ENCODE measurements at places on chromosomes 6 and 20.

DNA sequence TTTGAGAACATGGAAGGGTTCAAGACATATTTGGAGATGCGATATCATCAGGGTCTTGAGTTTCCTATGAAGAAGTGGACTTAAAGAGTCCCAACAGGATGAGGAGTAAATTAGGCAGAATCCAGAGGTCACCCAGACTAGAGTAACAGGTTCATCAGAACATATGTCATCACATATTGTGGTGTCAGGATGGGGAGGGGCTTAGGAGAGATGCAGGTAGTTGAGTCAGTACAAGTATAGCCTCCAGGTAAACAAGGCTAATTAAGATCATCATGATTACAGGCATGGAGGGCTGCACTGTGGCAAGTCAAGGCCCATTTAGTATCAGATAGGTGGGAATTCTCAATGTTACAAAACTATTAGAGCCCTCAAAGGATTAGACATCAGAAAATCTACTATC is 90.1 kb upstream of the PAK5 start:
- no peak for DNase-seq

- DNase-seq: no peak
Measured at GRCh38 chr6:140708441-140708840, 1334.0 kb upstream of the CITED2 start.

GRCh38 chr20:63343460-63344445 is 17.4 kb downstream of the CHRNA4 start:
- DNase-seq: no peak

DNA sequence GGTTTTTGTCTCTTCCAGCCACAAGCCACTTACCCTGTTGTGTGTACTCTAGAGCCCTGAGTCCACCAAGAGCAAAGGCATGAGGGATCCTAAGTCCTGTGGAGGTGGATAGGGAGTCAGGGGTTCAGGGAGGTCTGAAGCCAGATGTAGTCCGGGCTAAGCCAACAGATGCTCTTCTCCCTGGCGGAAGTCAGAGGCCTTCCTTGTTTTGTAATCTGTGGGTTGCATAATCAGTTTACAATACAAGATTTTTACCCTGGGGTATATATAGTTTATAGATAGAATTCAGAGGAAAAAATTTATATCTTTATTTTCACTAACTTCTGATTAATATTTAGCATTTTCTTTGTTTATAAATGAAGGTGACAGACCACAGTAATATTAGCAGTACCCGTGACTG is 9.2 kb downstream of the LAMP5 start:
- DNase-seq: no peak

- no peak for DNase-seq
Measured at GRCh38 chr20:61260905-61261304, 8.8 kb downstream of the CDH4 start.

DNA sequence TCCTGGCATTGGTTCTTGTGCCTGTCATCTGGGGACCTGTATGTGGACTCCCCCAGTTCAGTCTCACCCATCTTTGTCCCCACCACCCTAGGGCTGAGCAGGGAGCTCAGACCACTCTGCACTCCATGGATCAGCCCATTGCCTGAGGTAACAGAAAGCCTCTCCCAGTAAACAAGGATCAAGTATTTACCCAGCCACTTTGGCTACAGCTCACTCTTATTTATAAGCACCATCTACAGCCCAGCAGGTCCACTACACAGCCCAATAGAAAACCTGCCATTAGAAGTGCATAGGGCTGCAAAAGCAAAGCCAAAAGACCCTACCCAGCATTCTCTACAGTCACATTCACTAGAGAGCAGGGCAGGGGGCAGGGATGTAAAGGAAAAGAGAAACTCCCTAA is 335.0 kb upstream of the SYNCRIP start:
- DNase-seq: no peak

DNA sequence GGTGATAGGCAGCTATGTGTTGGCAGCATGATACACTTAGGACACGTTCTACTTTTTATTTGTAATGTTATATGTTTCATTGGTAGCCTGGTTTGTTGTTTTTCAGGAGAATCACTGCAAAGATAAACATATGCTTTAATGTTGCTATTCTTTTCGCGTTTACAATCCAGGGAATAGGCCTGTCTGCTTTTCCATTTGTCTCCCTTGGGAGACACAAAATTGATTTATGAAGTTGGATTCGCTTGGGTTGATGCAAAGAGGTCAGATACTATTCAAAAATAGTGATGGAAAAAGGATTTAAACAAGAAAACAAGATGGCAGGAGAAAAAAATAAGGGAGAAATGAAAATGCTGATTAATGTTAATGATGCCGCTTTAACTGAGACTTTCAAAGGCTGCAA is 179.5 kb upstream of the SOX4 start:
- DNase-seq: no peak

- DNase-seq: no peak
Measured at GRCh38 chr6:89613790-89614189, 24.8 kb downstream of the LYRM2 start.

DNA sequence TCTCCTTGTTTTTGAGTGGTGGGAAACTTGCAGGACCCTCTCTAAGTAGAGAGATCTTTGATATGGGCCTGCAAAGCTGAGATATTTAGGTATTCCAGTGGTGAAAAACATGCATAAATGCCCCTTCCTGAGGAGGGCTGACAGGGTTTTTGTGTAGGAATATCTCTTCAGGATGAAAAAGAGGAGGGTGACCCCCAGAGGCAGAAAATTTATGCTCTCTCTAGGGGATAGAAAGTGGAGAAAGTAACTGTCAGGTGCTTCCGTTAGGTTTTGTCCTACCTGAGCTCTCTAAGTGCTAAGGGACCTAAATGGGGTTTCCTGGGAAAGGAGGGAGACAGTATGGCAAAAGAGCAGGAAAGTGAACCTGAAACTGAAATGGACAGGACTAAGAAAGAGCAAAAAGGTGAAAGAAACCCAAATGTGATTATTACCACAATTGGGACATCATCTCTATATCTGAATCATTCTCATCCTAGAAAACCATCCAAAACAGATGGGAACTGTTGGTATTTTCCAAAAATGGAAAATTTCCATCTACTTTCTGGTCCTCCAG is 2.0 kb downstream of the COL19A1 start:
- DNase-seq: no peak

- DNase-seq: no peak
Measured at GRCh38 chr6:103184776-103185175, 1674.9 kb downstream of the HACE1 start.

- no peak for DNase-seq
Measured at GRCh38 chr6:147137986-147138385, 66.2 kb upstream of the STXBP5 start.

- no peak for DNase-seq
Measured at GRCh38 chr20:42308171-42308570, 690.0 kb upstream of the CHD6 start.

- no peak for DNase-seq
Measured at GRCh38 chr20:60139663-60140446, 181.6 kb downstream of the CDH26 start.

DNA sequence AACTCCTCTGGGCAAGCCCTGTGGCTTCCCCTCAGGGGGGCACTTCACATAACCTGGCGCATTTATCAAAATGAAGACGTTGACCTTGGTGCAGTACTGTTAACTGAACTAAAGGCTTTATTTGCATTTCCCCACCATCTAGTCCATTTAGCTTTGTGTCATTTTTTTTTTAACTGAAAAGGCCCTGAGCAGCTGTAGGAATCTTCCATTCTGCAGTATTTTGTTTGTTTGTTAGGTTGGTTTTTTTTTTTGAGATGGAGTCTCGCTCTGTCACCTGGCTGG is 10.7 kb downstream of the TMEM181 start:
- DNase-seq: no peak

GRCh38 chr6:31351033-31351380 is 6.0 kb downstream of the HLA-B start:
- no peak for DNase-seq

DNA sequence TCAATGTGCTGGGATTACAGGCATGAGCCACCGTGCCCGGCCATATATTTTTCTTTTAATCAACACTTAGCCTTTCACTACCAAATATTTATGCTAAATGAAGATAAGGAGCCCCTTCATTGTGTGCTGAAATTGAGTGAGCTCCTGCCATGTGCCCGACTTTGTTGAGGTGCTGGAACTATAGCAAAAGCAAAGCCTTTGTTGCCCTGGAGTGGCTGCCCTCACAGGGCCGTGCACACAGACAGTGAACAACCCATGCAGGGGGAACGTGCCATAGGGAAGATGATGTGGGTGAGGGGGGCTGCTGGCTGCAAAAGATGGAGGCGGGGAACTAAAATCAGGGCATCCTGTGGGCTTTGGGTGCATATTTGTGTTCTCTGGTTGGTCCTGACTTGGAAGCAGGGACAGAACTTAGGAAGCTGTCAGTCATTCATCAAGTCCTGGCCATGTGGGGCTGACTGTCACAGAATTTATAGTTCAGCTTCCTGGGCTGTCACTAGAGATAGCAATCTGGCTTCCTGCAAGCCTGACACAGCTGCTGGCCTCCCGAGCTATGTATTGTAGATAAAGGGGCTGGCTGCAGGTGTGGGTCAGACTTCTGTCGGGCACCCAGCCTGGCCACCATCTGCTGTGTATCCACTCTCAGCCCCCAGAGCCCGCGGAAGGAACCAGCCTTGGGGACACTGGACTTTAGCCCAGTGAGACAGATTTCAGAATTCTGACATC is 56.8 kb upstream of the MPC1 start:
- DNase-seq: no peak

- DNase-seq: no peak
Measured at GRCh38 chr20:4369798-4370124, 351.9 kb upstream of the PRND start.

All from cerebellar nuclear complex (tissue), 1 donor.